ENCODE measurements at places on chromosomes 6 and 20.

- peak; percentile 37 for DNase-seq
Observed at GRCh38 chr6:57021086-57021720, 25.3 kb upstream of the KIAA1586 start.

DNA sequence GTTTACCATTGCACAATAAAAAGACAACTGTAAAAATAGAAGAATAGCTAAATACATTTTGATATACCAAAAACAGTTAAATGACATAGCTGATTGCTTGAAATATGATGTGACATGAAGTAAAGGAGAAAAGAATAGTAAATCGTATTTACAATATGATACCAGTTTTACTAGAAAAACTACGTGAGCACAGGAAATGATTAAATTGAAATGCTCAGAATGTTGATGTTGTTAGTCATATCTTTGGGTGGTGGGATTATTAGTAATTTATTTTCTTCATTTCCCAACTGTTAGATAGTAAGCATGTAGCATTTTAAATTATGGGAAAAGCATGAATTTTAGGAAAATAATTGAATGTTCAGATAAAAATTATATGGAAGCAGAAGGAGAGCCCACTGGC, 268.3 kb upstream of the TAB2 start:
- no peak for DNase-seq

DNA sequence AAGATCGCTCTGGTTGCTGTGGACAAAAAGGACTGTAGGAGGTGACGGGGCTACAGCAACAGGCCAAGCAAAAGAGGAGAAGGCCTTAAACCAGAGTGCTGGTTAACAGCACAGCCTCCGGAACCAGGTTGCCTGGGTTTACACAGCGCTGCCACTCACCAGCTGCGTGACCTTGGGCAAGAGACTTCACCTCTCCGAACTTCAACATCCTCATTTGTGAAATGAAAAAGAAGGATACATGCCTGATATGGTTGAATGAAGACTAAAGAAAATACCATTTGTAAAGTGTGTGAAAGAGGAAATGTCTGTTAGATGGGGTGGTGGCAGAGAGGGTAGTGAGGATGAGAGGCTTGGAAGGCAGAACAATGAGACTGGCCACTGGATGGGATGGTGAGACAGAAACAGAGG, 44.9 kb downstream of the PREX1 start:
- no peak for DNase-seq

GRCh38 chr6:7285416-7285815, 27.6 kb downstream of the SSR1 start:
- DNase-seq = no peak

GRCh38 chr6:26754212-26754611, 94.7 kb upstream of the ZNF322 start:
- no peak for DNase-seq

GRCh38 chr6:167569879-167570278, 245.0 kb downstream of the TTLL2 start:
- DNase-seq = no peak

DNA sequence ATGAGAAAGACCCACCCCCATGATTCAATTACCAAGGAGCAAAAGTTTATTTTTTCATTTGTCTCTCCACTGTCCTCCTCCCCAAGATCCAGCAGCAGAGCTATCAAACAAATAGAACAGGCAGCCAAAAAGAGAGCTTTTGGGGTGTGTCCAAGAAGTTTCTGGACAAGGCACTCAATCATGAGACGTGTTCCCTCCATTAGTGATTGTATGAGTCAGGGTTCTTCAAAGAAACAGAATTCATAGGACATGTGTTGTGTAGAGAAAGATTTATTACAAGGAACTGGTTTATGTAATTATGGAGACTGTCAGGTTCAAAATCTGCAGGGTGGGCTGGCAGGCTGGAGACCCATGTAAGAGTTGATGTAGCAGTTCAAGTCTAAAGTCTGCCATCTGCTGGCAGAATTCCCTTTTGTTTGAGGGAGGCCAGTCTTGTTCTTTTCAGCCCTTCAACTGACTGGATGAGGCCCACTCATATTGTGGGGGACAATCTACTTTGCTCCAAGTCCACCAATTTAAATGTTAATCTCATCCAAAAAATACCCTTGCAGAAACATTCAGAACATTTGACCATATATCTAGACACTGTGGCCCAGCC, 248.1 kb upstream of the OPRM1 start:
- no peak for DNase-seq

- DNase-seq = no peak
Observed at GRCh38 chr6:79467716-79468115, 69.5 kb downstream of the LCA5 start.

- no peak for DNase-seq
Observed at GRCh38 chr6:71908162-71908765, 21.9 kb downstream of the RIMS1 start.

DNA sequence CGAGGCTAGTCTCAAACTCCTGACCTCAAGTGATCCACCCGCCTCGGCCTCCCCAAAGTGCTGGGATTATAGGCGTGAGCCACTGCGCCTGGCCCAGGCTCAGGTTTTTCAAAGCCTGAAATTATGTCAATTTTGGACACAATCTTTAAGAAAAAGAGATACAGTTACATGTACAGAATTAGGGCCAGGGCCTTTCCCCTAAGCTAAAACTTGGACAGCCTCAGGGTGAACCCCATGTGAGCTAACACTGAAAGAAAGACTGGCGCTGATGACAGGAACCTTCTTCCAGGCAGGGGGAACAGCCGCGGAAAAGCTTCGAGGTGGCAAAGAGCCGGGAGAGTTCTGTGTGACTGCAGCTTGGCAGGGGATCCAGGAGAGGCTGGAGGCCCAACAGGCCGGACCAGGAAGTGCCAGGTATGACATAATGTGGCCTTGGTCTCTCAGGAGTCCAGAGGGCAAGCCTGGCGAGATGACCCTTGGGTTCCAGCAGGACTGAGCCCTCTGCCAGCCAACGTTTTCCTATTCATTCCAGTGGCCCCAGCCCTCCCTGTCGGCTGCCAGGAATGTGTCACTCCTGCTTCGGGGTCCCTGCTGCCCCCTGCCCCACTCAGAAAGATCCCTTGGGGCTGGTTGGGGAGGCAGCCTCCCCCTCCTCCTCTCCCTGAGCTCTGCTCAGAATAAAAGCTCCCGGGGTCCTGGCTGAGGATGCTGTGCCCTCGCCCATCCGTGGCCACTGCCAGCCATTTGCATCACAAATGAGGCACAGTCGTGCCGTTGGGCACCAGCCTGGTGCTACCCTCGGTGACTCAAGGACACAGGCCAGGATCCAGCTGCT, 37.3 kb downstream of the RBM38 start:
- DNase-seq = no peak

GRCh38 chr6:18269253-18269652, 4.9 kb upstream of the DEK start:
- DNase-seq = peak; percentile 67

DNA sequence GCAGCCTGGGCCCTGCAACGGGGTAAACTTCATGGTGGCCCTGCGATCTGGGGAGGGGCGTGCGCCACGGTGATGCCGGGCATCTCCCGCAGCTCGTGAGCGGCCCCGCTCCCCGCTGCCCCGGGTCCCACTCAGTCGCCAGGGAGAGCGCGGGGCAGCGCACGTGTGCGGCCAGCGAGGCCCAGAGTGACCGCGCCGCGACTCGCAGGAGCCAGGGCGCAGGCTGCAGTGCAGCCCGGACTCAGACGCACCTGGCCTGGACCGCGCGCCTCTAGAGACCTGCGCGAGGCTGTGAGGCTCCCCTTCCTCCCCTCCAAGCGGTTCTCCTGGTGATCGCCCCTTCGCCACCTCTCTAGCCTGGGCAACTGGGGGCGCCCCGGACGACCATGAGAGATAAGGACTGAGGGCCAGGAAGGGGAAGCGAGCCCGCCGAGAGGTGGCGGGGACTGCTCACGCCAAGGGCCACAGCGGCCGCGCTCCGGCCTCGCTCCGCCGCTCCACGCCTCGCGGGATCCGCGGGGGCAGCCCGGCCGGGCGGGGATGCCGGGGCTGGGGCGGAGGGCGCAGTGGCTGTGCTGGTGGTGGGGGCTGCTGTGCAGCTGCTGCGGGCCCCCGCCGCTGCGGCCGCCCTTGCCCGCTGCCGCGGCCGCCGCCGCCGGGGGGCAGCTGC, 652 bp downstream of the BMP6 start:
- DNase-seq = no peak

DNA sequence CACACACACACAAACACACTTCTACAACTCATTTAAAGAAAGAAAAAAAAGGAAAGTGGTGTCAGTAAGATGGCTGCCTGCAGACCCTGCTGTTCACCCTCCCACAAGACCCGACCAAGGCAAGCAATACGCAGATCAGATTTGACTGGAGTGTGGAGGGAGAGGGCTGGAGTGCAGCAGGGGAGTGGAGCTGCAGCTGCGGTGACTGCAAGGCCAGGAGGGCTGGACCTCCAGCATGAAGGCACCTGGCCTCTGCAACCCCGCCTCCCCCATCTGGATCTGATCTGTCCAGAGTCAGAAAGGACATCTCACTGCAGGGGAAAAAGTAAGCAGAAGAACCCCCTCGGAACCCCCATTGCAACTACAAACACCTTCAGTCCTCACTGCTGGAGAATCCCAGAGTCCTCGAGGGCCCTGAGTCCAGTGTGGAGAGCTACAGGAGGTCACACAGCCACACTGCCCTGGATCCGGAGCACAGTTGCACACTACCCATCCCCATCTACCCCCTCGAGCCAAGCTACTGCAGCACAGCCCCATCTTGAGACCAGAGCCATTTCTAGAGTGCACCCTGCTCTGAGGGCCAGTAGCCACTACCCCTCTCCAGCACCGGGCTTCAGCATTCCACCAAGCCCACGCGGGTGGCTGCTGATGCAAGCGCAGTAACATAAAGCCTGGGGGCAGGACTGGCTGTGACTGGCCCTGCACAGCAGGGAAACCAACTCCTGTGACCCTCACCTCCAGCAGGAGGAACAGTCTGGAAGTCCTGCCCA, 41.9 kb upstream of the SRSF6 start:
- no peak for DNase-seq

DNA sequence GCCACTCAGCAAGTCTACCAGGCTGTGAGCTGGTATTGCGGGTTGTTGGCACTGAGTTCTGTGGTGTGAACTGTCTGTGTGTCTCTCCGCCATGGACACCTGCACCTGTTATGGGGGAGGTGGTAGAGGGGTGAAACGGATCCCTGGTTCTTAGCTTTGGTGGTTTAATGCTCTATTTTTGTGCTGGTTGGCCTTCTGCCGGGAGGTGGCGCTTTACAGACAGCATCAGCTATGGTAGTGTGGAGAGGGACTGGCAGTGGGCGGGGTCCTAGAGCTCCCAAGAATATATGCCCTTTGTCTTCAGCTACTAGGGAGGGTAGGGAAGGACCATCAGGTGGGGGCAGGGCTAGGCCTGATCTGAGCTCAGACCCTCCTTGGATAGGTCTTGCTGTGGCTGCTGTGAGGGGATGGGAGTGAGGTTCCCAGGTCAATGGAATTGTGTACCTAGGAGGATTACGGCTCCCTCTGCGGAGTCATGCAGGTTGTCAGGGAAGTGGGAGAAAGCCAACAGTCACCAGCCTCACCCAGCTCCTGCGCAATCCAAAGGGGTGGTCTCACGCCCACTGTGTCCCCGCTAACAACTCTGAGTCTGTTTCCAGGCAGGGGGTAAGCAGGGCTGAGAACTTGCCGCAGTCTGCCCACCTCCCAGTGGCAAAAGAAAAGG, 154.3 kb downstream of the CCDC170 start:
- DNase-seq = no peak

DNA sequence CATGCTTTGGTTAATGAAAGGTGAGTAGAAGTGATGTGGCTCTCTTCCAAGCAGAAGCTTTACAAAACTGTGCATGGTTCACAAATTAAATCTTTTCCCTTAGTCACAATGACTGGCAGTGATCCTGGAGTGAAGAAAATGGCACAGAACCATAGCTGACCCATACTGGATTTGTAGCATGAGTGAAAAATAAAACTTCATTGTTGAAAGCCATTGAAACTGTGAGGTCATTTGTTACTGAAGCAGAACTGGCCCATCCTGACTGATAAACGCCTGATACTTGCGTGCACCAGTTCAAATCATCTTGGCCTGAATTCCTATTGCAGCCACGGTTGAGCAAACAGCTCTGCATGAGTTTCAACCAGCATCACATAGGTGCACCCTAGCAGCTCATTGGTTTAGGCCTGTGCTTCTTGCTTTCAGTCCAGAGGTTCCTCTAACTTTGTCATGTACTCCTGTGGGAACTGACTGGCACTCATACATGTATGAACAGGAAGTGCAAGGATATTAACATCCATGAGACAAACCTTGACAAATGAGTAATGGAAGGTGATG, 40.5 kb downstream of the SAMD5 start:
- no peak for DNase-seq

- DNase-seq = no peak
Observed at GRCh38 chr20:51945881-51946280, 143.6 kb upstream of the SALL4 start.

DNA sequence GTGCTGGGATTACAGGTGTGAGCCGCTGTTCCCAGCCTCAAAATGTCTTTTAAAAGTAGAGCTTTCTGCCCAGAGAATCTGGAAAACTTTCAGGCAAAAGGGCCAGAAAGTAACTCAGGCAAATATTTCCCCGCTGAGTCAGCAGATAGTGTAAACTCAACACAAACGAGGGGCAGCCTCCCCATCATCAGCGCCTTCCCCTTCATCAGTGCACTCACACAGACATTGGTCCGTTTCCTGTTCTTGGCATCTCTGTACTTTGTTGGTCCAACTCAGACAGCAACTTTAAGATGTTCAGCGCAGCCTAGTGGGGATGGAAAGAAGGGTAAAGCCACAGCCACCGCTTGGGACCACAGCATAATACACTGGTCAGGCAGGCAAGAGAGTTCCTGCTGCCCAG, 69.5 kb downstream of the CSE1L start:
- DNase-seq = no peak

DNA sequence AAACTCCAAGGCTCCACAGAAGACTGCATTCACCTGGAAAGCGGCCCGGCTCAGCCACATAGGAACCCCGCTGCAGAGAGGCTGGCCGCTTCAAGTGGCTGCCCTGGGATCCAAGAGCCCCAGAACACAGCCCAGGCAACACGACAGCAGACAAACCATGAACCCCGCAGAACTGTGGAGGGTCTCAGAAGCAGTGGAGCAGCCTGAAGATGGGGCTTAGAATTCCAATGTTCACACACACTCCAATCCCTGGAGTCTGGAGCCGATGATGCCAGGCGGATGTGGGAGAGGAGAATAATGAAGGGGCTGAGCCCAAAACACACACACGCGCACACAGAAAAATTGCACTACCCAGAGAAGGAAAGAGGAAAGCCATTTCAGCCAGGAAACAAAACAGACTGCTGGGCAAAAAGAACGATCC, 52.4 kb downstream of the NINL start:
- no peak for DNase-seq

DNA sequence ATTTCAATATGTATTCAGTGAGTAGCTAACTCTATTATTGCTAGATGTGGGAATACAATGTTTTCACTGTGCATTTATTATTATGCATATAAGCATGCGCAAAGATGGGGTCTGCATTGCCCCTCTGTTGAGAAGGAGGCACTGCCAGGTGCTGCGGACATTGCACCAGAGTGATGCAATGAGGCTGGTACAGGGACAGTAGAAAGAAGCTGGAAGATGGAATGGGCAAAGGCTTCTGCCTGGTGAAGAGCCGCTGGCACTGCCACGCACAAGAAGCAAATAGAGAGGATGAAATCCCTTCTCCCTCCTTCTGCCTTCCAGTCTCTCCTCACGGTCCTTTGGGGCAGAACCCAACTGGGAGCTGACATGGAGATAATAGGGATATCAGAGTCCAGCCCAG, 154.5 kb upstream of the TNFAIP3 start:
- no peak for DNase-seq

Measured in SK-N-MC (cell line).